ENCODE measurements at places on chromosomes 11 and 22. TPM values are rescaled to one million over a fixed set of nuclear protein-coding genes. Genes with fewer than 3 reads are reported as not detected.

Gene RIMBP3B
- 0.06 TPM for polyA plus RNA-seq

Gene ACRV1
- not detected for polyA plus RNA-seq

Gene ELFN2
- 0.01 TPM for polyA plus RNA-seq

Gene CYP2D6
- 0.19 TPM for polyA plus RNA-seq

Gene CTSD
- 1,089 TPM for polyA plus RNA-seq

Gene PPFIA1
- 15.8 TPM for polyA plus RNA-seq

Gene SYT8
- 0.08 TPM for polyA plus RNA-seq

Gene SLC22A25
- polyA plus RNA-seq = not detected

Gene LRRC56
- 0.30 TPM for polyA plus RNA-seq

Data from heart left ventricle (tissue), 16 donors.